ENCODE measurements at places on chromosomes 6 and 20.
A peak's percentile ranks its signal among the peaks of the same experiment; 100 is the strongest.

DNA sequence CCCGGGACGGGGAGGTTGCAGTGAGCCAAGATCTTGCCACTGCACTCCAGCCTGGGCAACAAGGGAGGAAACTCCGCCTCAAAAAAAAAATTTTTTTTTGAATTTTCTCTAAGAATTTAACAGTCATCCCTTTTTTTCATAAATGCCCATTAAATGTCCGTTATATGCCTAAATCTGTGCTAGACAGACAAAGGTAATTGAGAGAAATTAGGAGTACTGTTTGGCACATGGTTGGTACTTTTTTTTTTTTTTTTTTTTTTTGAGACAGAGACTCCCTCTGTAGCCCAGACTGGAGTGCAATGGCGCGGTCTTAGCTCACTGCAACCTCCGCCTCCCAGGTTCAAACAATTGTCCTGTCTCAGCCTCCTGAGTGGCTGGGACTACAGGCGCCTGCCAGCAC lies 1.7 kb downstream of the PCMT1 start:
- DNase-seq: no peak

DNA sequence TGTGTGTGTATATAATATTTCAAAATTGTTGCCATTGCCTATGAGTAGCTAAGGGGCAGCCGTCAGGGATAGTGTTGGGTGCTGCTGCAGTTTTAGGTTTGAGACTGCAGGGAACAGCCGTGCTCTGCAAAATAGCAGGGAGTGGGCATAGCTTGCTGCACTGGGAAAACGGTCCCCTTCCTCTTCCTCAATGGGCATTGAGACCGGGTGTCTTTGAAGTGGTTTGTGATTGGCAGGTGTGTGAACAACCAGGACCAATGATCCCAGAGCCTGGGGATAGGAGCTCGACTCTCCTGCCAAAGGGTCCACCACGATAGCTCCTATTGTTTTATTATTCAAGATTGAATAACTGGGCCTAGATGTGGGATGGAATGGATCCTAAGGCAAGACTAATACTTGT lies 5.1 kb upstream of the EBF4 start:
- DNase-seq: no peak

- DNase-seq: peak; percentile 38
Observed at GRCh38 chr6:44297063-44298038, 15.8 kb downstream of the AARS2 start.

DNA sequence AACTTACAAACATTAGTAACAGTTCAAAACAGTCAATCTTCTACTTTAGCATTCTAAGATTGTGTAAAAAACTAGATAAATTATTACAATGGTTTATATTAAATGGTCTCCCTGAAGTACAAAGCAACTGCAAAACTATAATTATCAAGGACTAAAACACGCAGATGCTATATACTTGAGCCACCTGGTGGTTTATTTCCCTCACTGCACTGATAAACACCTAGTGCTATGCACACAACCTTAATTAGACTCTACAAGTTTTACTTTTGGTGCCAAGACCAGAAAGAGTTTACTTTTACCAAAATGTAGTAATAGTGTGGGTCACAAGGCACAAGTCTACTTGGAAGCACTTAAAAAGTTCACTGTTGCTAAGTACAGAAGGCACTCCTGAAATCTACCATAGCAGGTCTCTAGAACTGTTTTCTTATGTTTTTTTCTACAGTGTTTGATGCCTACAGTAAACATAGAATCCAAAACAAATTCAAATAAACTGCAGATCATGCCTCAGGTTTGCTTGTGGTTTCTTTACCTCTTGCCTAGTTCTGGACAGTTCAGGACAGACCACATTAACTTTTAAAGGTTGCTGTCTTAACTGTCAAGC lies 49.2 kb downstream of the GMDS start:
- DNase-seq: peak; percentile 59

GRCh38 chr6:108946695-108947094 lies 98.5 kb downstream of the ARMC2 start:
- DNase-seq: no peak

DNA sequence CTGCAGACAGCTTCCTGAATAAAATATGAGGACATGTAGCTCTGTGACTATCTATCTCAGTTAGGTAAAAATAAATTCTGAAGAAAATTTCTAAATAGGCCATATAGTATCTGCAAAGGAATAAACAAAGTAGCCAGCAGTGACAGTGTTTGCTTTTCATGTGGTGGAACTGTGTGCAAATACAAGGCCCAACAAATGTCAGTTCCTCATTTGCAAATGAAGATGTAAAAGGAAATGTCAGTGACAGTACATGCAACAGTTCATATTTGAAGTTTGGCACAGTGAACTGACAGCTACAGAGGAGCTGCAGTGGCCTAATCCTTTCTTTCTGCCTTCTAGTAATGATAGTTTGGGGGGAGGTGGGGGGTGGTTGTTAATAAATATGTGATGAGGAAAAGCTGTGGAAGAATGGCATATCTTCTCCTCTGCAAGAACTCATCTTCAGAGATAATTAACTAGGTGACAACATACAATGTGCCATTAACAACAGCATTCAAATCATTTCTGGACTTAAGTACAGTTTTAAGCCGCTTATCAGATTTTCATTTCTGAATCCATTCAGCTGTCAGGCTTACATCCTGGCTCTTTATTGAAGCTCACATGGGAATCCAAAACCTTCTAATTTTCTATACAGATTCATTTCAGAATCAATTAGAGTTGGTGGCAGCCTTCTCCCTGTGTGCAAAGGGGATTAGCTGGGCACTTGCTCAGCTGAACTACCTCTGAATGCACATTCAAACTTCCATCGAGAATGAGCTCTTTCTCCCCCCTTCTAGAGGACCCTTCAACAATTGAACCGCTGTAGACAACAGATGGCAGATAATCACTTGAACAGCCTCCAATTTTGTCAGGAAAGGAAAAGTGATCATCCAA lies 1059.0 kb upstream of the EPHA7 start:
- no peak for DNase-seq

DNA sequence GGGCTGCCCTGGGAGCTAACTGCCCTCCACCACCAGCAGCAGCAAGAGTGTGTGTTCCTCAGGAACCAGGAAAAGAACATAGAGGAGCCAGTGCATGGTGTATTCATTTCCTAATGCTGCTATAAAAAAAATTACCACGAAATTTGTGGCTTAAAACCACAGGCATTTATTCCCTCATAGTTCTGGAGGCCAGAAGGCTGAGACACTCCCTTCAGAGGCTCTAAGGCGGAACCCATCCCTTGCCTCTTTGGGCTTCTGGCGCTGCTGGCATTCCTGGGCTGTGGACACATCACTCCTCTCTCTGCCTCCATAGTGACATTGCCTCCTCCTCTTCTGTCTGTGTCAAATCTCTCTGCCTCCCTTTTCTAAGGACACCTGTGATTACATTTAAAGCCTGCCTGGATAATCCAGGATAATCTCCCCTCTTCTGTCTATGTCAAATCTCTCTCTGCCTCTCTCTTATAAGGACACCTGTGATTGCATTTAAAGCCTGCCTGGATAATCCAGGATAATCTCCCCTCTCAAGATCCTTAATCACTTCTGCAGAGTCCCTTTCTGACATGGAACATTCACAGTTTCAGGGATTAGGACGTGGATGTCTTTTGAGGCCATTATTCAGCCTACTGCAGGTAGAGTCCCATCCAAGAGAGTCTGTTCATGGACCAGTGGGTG lies 54.7 kb downstream of the NDUFAF5 start:
- DNase-seq: no peak

GRCh38 chr6:167787896-167788562 lies 38.7 kb upstream of the AFDN start:
- no peak for DNase-seq

GRCh38 chr6:939526-940252 lies 246.8 kb upstream of the EXOC2 start:
- no peak for DNase-seq

GRCh38 chr6:69848552-69848951 lies 17.8 kb upstream of the COL19A1 start:
- DNase-seq: no peak

- peak; percentile 44 for DNase-seq
Observed at GRCh38 chr6:44925100-44925739, 402.9 kb upstream of the RUNX2 start.

- no peak for DNase-seq
Observed at GRCh38 chr20:18783385-18783959, 30.1 kb upstream of the SCP2D1 start.

Data from suppressor macrophage treated with lipopolysaccharide for 4 hours (primary cell).